ENCODE measurements at places on chromosomes 12 and 14.

GRCh38 chr12:76255281-76255680 is 92.9 kb downstream of the BBS10 start:
- no peak for DNase-seq

DNA sequence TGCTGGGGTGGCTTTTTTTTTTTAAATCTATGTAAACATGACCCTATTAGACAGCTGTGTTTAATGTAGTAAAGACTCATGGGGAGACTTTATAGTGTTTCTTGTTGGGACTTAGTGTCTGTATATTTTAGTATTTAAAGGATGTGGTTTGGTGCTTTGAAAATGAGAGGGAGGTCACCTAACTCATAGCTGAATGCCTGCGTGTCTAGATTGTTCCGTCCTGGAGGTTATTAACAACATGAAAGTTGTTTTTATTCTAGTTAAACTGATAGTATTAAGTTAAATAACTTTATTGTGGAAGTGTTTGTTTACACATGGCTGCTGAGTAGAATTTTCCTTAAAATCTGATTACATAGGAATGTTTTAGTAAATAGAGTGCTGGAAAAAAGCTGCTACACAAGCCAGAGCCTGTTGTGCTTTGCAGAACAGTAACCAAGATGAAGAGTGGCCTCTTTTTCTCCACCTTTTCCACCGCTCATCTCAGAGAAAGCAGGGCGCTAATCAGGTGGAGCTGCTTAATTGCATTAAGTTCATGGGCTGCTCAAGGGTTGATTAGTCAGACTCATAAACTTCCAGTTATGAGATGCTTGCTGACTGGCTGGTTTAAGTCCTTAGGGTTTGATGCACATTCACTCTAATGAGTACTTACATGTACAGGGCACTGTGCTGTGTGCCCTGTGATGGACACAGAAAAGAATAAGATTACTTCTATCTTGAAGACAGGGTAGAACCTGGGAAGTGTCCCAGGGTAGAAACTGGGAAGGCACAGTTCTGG is 62.7 kb downstream of the FBXO34 start:
- DNase-seq, result no peak

DNA sequence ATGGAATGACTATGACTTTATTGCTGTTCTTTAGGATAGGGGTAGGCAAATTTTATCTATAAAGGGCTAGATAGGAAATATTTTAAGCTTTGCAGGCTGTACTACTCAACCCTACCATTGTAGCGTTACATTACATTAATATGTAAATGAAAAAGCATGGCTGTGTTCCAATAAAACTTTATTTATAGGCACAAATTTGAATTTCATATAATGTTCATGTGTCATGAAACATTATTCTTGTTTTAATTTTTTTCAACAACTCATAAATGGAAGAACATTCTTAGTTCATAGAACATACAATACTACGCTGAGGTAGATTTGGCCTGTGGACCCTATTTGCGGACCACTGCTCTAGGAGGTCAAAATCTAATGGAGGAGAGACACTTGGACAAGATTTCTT is 133.7 kb downstream of the SOX5 start:
- DNase-seq, result no peak

- no peak for DNase-seq
Observed at GRCh38 chr14:68473794-68474193, 319.1 kb downstream of the ZFP36L1 start.

DNA sequence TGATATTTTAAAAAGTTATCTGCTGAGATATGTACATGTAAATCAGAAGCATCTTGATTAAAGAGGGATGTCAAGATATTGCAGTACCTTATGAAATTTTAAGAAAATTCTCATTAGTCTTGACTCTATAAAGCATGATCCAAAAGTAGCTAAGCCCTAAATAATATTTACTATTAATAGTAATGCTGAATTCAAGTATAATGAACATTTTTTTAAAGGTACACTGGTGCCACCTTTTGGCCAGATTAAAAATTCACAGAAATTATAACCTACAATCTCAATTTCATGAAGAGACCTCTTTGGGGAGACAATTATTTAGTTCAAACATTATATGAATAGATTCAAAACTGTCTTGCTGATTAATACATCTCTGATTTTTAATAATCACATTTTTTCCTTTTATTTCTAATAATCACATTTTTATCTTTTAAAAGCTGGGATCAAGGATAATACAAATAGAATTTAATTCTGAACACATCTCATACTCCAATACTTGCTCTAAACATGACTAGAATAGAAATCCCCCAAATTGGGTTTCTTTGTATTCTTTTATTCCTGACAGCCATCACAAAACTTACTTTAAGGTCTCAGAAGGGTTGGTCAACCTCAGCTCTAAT is 13.4 kb downstream of the AKAP5 start:
- no peak for DNase-seq

DNA sequence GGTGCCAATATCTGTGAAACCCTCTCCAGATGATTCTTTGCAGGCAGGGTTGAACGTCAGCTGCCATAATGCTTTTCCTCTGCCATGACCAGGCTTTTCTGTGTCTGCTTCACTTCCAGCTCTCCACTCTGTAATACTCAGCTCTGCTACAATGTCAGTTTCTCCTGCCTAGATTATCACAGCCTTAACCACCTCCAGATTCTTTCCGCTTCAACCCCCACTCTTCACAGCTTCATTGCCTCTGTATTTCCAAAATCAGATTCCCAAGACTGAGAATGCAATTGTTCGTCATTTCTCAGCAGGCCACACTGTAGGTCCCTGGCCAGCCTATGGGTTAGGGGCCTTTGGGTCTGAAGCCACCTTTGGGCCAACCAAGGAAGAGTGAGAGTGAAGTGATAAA is 73.7 kb upstream of the SCN8A start:
- DNase-seq, result no peak

GRCh38 chr12:8950221-8950527 is 729 bp upstream of the M6PR start:
- DNase-seq, result no peak

DNA sequence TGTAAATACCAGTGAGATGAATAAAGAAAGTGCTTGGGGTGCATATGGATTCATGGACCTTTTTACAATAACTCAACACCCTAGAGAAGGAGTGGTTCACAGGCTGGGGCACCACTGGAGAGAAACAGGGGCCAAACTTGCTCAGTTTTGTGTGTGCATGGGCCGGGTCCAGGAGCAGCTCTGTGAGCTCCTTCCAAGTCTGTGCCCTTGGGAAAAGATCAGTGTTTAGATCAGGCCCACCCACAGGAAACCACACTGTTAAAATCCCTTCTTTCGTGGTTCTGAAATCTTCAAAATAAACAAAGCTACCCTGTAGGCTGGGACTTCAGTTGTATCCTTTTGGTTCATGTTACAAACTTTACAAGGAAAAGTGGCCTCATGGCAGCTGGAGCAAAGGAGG is 156.1 kb upstream of the TMEM260 start:
- no peak for DNase-seq

DNA sequence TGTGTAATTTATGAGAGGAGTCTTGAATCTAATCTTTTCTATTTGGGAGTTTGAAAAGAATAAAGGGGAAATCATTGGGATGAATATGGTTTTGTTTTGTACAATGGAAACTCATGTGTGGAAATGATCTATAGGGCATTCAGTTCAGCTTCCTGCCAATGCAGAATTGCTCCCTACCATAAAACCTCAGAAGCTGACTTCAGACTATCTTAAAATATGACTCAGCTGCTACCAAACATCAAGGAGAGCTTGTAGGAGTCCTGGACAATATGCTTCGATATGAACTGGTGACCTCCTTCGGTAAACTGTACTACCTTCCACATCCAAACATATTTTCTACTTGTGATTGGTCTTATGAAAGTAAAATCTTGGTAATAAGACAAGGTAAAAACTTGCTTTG is 160.6 kb downstream of the CAPZA3 start:
- DNase-seq, result no peak

DNA sequence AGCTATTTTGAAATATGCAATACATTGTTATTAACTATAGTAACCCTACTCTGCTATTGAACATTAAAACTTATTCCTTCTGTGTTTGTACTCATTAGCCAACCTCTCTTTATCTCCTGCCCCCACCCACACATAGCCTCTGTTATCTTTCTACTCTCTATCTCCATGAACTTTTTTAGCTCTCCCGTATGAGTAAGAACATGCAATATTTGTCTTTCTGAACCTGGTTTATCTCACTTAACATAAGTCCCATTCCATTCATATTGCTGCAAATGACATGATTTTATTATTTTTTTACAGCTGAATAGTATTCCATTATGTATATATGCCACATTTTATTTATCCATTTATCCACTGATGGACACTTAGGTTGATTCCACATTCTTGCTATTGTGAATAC is 79.0 kb upstream of the AMIGO2 start:
- DNase-seq, result no peak

- no peak for DNase-seq
Observed at GRCh38 chr14:101520621-101521472, 40.4 kb upstream of the DIO3 start.

DNA sequence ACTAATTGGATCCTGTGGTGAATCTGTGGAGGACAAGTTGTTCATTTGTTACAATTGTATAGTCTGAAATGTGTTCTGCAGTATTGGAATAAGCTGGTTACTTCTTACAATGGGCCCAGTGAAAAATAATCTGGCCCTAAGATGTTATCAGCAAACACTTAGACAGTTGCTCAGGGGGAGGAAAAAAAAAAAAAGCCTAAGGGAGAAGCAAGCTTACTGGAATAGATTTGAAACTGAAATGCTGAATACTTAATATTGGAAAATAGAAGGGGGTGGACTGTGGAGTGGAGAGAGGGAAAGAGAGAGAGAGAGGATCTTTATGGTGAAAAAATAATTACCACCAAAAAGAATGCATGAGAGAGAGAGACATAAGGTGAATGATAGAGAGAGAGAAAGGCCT is 4.0 kb downstream of the FOXG1 start:
- no peak for DNase-seq

GRCh38 chr12:27355486-27355885 is 22.9 kb downstream of the BMAL2 start:
- DNase-seq, result no peak

DNA sequence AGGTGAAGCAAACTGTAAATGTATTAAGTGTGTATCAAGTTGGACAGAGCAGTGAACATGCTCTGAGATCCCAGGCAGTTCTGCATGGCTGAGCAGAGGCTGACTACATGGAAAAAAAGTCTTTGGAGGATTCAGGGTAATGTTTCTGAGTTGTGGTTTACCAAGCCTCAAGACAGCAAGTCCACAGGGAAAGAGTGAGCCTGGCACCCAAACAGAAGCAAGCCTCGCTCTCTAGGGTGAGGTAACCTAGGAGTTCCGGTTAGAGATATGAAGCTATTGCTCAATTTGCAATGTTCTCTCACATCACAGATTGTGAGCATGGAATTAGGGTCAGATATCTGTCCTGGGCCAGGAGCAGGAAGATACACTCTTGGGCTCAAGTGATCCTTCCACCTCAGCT is 158.6 kb downstream of the MON2 start:
- DNase-seq, result no peak

GRCh38 chr12:1778911-1779310 is 41.5 kb upstream of the LRTM2 start:
- no peak for DNase-seq

DNA sequence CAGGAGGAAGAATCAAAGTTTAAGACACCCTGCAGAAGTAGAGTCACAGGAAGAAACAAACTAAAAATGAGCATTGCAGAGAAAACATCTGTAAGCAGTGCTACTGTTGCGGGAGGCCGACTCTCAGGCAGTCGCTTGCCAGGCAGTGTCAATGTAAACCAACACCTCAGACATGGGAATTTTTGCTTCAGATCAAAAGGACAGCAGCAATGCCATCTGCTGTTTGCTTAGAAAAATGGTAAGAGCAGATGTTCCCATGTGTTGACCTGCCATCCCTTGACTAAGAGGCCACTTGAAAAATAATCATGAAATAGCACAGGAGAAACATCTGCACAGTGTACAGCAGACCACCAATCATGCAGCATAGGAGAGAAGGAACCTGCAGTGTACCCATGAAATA is 196.6 kb downstream of the SLC25A21 start:
- no peak for DNase-seq

DNA sequence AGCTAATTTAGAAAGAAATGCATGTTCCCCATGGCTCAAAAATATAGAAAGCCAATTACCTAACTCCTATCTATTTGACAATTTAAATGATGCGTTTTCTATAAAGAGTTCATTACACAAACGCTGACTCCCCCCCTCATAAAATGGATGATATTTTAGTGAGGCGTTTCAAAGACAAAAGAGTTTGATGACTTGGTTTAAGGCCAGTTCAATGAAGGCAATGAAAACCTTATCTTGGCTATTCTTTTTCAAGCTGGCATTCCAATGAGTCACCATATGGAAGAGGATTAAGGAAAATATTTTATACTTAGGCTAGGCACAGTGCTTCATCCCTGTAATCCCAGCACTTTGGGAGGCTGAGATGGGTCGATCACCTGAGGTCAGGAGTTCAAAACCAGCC is 62.7 kb downstream of the HMGA2 start:
- DNase-seq, result no peak

GRCh38 chr12:64616201-64616600 is 5.9 kb downstream of the RASSF3 start:
- DNase-seq, result no peak
